ENCODE measurements at places on chromosomes 16 and 17. TPM values are rescaled to one million over a fixed set of nuclear protein-coding genes. Genes with fewer than 3 reads are reported as not detected.

CFAP52 gene
- total RNA-seq = not detected

IGSF6 gene
- total RNA-seq = not detected

CCDC144A gene
- 1.3 TPM for total RNA-seq

ATP6V0D1 gene
- total RNA-seq = 100 TPM

ANTKMT gene
- total RNA-seq = 54.5 TPM

ADGRG3 gene
- total RNA-seq = 0.52 TPM

SMURF2 gene
- 27.9 TPM for total RNA-seq
